ENCODE measurements at places on chromosomes 6 and 20.

- no peak for DNase-seq
Observed at GRCh38 chr6:170372380-170373325, 66.1 kb downstream of the FAM120B start.

- DNase-seq = no peak
Observed at GRCh38 chr6:44646355-44646754, 258.8 kb downstream of the CDC5L start.

GRCh38 chr6:52503851-52504781 is 72.7 kb downstream of the TRAM2 start:
- no peak for DNase-seq

DNA sequence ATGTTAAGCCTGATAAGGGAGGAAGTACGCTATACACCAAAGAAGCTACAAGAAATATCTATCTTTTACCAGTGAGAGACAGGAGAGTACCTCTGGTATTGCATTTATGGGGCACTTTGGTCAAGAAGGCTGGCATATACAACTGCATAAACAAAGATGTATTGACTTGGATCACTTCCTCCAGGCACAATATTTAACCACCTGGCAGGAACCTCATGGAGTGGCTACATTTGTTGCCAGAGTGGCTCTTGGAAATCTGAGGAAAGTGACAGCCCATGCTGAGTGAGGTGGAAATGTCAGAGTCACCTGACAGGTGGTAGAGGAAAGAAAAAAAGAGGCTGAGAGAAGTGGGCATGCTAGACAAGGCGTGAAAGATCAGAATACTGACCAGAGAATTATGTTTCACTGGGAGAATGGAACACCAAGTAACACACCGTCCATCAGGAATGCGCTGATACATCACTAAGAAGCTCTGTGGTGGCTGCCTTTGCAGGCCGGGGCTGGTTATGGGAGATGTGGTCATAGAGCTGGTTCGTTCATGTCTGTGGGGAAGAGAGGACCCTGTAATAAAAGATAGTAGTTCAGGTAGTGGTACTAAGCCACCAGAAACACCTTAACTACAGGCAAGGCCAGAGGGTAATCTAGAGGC is 61.4 kb upstream of the UFL1 start:
- no peak for DNase-seq

- DNase-seq = no peak
Observed at GRCh38 chr6:166313255-166314070, 5.3 kb upstream of the PRR18 start.

GRCh38 chr20:32282461-32282860 is 5.0 kb downstream of the KIF3B start:
- no peak for DNase-seq

- DNase-seq = no peak
Observed at GRCh38 chr20:59027741-59028320, 4.3 kb downstream of the ATP5F1E start.

DNA sequence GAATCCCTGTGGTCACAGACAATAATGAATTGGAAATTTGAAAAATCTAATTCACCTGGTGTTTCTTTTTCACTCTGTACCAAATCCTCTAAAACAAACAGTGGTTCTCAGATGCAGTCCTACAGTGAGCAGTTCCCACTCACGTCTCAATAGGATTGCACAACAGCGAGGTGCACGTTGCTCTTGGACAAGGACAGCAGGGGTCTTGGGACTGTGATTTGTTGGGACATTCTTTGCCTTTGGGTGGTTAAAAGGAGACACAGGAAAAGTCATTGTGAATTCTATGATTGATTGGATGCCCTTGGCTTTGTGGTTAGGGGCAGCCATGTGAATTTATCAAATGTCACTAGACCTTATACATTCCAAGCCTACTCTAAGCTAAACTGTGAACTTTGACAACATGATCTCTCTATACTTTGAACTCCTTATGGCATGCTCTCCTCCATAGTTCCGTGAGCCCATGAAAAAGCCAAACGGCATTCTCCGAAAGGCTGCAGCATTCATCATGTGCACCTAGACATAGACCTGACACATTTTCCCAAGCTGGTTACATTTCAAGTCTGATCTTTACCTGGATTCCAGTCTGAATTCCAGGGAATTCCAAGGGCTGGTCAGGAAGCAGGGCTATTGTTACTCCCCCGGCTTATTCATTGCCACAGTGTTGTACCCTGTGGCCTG is 647 bp downstream of the UNC93A start:
- no peak for DNase-seq

DNA sequence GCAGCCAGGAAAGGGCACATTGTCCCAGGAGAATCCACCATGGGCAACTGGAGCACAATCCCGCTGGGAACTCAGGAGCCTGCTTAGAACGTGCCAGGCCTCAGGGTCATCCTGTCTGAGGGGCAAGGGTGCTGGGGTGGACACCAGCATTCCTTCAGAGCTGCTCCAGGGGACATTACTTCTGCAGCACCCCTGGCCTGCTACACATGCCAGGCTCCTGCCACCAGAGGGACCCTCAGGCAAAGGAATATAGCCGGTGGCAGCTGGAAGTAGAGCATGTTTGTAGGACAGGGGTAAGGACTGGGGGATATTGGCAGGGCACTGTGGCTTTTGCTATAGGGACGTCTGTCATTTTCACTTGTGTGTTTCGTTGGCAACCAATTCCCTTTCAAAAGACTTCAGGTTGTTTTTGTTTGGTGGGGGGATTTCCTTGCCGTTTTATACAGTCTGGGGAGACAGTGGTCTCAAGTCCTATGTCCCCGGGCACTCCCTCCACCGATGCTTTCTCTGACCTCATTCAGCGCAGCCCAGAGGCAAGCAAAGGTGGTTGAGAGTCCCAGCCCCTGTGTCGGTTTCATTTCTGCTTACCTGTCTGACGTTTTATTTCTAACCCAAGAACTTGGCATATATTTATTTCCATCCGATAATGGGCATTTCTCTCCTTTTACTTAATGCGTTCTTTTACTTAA is 130.8 kb downstream of the JPH2 start:
- DNase-seq = no peak

GRCh38 chr20:25223179-25223661 is 24.7 kb upstream of the PYGB start:
- DNase-seq = no peak

GRCh38 chr20:42775866-42776265 is 413.8 kb downstream of the PTPRT start:
- no peak for DNase-seq

DNA sequence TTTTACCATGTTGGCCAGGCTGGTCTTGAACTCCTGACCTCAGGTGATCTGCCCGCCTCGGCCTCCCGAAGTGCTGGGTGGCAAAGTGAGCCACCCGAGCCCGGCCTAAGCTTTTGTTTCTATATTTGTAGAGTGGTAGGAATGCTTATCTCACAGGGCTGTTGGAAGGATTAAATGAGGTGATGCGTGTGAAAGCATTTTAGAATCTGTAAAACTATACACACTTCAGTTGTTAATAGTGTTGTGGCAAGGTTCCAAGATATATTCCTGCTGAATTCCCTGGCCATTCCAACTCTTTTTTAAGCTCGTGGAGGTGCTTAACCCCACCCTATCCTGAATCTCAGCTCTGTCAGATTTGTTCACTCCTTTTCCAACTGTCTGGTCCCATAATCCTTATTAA is 89.9 kb upstream of the AKIRIN2 start:
- DNase-seq = no peak

DNA sequence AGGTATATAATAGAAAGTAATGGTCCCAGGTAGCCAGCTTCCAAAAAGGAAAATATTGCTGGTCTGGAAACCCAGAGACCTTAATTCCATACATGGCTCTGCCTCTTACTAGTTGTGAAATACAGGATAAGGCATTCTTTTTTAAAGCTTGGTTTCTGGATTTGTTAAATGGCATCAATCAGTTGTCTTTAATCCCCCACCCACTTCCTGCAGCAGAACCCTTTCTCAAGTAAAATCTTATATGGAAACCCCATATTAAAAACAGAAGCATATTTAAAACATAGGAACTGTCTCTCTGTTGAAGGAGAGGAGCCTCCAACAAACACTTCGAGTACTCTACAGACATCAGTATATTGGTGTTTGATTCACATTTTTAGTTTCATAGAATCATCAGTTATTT is 6.2 kb upstream of the LCA5 start:
- no peak for DNase-seq

DNA sequence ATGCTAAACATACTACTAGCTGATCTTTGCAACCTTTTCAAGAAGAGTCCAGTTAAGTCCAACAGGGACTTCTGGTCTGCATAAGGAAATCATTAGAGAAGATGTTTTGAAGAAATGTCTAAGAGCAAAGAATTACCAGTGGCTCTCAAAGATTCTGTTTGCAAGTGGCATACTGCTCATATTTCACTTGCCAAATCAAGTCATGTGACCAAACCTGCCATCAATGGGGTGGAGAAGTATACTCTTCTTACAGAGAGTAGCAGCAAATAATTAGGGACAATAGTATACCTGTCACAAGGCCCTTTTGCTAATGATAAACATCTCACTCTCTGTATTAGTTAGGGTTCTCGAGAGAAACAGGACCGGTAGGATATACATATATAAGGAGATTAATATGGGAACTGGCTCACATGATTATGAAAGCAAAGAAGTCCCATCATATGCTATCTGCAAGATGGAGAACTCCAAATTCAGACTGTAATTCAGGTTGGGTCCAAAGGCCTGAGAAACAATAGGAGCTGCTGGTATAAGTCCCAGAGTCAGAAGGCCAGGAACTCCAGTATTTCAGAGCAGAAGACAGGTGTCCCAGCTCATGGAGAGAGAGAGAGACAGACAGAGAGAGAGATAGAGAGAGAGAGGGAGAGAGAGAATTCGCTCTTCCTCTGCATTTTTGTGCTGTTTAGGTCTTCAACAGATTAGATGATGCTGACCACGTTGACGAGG is 111.5 kb downstream of the LCA5 start:
- no peak for DNase-seq

GRCh38 chr6:75431379-75431778 is 62.2 kb downstream of the FILIP1 start:
- no peak for DNase-seq

- DNase-seq = no peak
Observed at GRCh38 chr6:157905590-157906342, 75.9 kb upstream of the SYNJ2 start.

GRCh38 chr20:60286764-60287163 is 328.5 kb downstream of the CDH26 start:
- no peak for DNase-seq

GRCh38 chr6:152669895-152670294 is 27.8 kb upstream of the MYCT1 start:
- DNase-seq = no peak

DNA sequence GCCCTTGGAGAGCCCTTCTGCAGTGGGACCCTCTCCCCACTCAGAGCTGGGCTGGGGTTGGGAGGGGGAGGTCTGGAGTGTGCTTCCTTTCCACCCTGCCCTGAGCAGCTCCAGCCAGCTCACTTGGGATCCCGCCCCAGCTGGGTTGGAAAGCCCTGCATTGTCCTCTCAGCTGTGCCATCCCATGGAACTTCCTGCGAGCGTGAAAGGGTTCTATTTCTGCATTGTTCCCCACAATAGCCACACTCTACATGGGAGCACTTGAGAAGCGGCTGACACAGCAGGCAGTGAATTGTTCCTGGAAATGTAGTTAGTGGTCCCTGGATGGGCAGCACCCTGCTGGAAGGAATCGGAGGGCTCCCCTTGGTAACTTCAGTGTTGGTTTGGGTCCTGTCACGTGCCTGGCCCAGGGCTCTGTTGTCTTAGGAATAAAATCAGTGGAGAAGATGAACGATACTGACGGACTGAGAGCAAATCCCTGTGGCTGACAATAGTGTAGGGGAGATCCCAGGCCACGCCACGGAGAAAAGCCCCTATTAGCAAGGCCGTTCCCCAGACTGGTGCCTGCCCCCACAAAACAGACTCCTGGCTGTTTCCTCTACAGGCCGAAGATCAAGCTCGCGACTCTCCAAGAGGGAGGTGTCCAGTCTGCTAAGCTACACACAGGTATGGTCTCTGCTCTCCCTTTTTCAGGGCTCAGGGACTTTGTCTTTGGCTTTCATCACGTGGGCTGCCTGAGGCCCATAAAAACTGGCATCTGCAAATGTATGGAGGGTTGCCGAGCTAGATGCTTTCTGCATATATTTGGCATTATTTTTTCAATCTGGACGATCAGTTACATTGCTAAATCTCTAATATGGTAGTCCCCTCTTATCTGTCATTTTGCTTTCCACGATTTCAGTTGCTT is 18.8 kb downstream of the DNMT3B start:
- no peak for DNase-seq

DNA sequence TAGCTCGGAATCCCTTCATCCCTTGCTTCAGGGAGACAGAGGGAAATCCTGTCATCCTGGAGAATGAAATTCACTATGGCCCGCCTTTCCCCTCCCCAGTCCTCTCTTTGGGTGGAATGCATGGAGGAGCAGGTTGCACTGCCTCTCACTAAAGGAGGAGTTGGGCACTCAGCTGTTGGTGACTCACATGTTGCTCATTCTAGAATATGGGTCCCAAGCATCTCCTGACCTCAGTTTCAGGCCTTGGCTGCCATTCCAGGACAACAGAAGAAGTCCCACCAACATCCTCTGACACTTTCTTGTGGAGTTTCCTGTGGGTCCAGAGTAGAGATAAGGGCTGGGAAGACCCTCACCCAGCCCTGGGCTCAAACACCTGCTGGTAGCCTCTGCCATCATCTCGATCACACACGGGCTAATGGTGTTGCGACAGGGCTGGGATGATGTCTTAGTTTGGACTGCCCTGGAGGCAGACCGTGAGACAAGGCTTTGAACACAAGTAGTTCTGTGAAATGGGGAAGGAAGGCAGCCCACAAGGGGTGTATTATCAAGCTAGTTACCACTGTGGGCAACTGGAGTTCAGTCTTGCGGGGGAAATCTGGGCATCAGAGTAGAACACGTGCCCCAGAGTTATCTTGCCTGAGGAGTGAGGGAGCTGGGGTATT is 52.4 kb upstream of the RNF24 start:
- no peak for DNase-seq

DNA sequence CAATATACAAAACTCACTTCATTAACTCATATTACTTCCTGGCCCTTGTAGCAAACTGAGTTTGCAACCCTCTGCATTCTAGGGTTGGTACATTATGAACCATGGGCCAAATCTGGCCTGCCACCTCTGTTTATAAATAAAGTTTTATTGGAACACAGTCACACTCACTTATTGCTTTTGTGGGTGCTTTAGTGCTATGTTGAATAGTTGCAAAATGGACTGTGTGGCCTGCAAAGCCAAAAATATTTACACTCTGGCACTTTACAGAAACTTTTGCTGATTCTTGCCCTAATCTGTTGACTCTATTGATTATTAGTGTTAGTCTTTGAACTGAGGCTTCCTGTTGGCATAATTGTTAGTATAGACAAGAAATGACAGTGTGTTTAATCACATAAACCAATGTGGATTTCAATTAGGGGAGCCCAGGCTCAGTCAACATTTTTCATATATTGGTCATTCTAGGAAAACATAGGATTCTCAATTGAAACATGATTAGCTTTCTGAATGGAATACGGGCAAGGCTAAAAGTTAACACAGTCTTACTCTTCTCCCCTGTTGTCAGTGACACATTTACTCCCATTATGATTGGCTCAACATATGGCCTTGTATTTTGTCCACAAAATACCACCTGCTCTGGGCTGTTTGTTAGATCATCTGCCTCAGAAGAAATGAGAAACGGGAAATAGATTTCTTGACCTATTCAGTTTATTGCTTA is 241.9 kb upstream of the ZFP64 start:
- DNase-seq = no peak

- DNase-seq = no peak
Observed at GRCh38 chr6:46895930-46896329, 25.8 kb downstream of the ADGRF5 start.

GRCh38 chr6:112939563-112939962 is 592.4 kb downstream of the RFPL4B start:
- no peak for DNase-seq
